Spleen (tissue), 13 donors: ENCODE measurements at places on chromosomes 13 and 19. TPM values are rescaled to one million over a fixed set of nuclear protein-coding genes. Genes with fewer than 3 reads are reported as not detected.

DNA sequence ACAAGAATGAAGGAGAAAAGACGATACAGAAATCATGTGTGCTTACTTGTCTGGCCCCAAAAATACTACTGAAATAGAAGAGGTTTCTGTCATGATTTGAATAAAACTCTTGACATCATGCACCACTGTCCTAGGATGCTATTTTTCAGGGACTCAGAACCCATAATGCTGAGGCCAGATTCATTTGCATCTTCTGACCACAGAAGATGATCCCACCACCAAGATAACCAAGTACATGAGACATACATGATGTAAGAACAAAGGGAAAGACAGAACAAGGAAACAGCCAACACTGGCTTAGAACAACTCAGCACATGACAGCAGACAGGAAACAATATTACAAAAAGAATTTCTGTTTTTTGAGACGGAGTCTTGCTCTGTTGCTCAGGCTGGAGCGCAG, 2.5 kb downstream of the ZNF552 start:
- peak overlapping the region; percentile 48 for H3K27ac ChIP-seq
- DNase-seq, result no peak
- H3K27me3 ChIP-seq, result no peaks in the 10 kb centered on the region
- H3K36me3 ChIP-seq, result peaks cover 11% of the 10 kb centered on the region
- no peak overlapping the region for H3K4me3 ChIP-seq
- peaks cover 11% of the 10 kb centered on the region for H3K4me1 ChIP-seq

GRCh38 chr13:26549713-26550112, 7.8 kb upstream of the WASF3 start:
- no peak overlapping the region for H3K4me3 ChIP-seq
- H3K36me3 ChIP-seq, result no peaks in the 10 kb centered on the region
- H3K27me3 ChIP-seq, result peaks cover 7% of the 10 kb centered on the region
- no peaks in the 10 kb centered on the region for H3K4me1 ChIP-seq
- no peak for DNase-seq

The ZNF667 gene
- polyA plus RNA-seq, result 2.6 TPM

The MEIS3 gene
- polyA plus RNA-seq, result 6.2 TPM

DNA sequence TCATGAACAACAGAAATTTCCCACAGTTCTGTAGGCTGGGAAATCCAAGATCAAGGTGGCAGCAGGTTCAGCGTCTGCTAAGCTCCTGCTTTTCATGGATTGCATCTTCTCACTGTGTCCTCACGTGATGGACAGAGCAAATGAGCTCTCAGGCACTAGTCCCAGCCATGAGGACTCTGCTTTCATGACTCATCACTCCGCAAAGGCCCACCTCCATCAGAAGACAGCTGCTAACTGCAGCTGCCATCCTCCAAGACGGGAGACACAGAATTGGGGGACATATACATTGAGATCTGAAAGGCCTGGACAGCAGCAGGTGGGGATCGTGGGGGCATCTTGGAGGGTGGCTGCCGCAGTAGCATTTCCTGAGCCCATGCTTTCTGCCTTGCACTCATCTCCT, 44.4 kb upstream of the SPATA13 start:
- H3K36me3 ChIP-seq, result no peaks in the 10 kb centered on the region
- H3K27me3 ChIP-seq, result no peaks in the 10 kb centered on the region
- H3K27ac ChIP-seq, result no peak overlapping the region

- H3K4me1 ChIP-seq, result no peaks in the 10 kb centered on the region
- H3K4me3 ChIP-seq, result peak overlapping the region; percentile 23
- peak overlapping the region; percentile 77 for H3K27ac ChIP-seq
- H3K36me3 ChIP-seq, result no peaks in the 10 kb centered on the region
- no peaks in the 10 kb centered on the region for H3K27me3 ChIP-seq
Observed at GRCh38 chr13:28754698-28755545, 36.2 kb upstream of the SLC46A3 start.

GRCh38 chr19:12948612-12949362, 3.1 kb downstream of the RAD23A start:
- H3K4me1 ChIP-seq, result peaks cover 73% of the 10 kb centered on the region
- no peaks in the 10 kb centered on the region for H3K27me3 ChIP-seq
- no peak overlapping the region for H3K4me3 ChIP-seq
- H3K36me3 ChIP-seq, result peaks cover 77% of the 10 kb centered on the region
- DNase-seq, result no peak

- no peaks in the 10 kb centered on the region for H3K4me1 ChIP-seq
- no peaks in the 10 kb centered on the region for H3K36me3 ChIP-seq
- H3K27ac ChIP-seq, result no peak overlapping the region
- no peak for DNase-seq
Observed at GRCh38 chr19:8109890-8110662, 39.3 kb downstream of the FBN3 start.

- H3K36me3 ChIP-seq, result no peaks in the 10 kb centered on the region
- no peak for DNase-seq
- no peaks in the 10 kb centered on the region for H3K4me1 ChIP-seq
- no peaks in the 10 kb centered on the region for H3K27me3 ChIP-seq
Observed at GRCh38 chr13:21733475-21734263, 62.8 kb downstream of the FGF9 start.

The ZNF737 gene
- polyA plus RNA-seq, result 5.2 TPM

The TYROBP gene
- polyA plus RNA-seq, result 446 TPM

GRCh38 chr19:33344573-33344925, 29.0 kb upstream of the CEBPG start:
- H3K27me3 ChIP-seq, result peaks cover 30% of the 10 kb centered on the region
- no peaks in the 10 kb centered on the region for H3K4me1 ChIP-seq
- H3K4me3 ChIP-seq, result no peak overlapping the region
- H3K27ac ChIP-seq, result no peak overlapping the region
- no peak for DNase-seq
- no peaks in the 10 kb centered on the region for H3K36me3 ChIP-seq

DNA sequence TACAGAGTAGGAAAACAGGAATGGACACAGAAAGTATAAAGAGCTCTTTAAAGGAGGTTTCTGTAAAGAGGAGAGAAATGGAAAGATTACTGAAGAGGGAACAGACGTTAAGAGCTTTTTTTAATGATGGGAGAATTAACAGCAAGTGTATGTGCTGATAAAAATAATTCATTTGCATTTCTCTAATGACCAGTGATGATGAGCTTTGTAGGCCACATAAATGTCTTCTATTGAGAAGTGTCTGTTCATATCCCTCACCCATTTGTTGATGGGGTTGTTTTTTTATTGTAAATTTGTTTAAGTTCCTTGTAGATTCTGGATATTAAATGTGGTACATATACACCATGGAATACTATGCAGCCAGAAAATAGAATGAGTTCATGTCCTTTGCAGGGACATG, 40.0 kb downstream of the MYO16 start:
- no peaks in the 10 kb centered on the region for H3K36me3 ChIP-seq
- H3K4me3 ChIP-seq, result no peak overlapping the region
- no peak for DNase-seq
- no peak overlapping the region for H3K27ac ChIP-seq
- H3K27me3 ChIP-seq, result no peaks in the 10 kb centered on the region
- H3K4me1 ChIP-seq, result no peaks in the 10 kb centered on the region

DNA sequence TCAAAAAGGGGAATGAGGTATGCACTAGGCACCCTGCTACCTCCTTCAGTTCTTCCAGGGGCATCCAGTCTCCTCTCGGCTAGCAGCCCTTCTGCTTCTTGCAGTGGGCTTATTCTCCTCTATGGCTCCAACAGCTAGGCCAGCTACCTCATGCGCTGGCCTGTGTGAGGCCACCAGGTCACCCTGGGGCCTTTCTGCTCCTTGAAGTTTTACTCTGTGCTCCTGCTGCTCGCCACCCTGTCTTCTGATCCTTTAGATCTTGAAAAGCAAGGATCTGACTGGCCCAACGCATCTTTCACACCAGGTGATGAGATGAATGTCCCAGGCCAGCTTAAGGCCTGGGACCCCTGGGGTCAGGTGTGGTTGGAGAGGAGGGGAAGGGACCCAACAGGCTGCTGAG, 66.2 kb downstream of the RUBCNL start:
- no peaks in the 10 kb centered on the region for H3K27me3 ChIP-seq
- H3K36me3 ChIP-seq, result no peaks in the 10 kb centered on the region
- H3K4me3 ChIP-seq, result no peak overlapping the region
- peak overlapping the region; percentile 37 for H3K27ac ChIP-seq
- H3K4me1 ChIP-seq, result peaks cover 8% of the 10 kb centered on the region
- DNase-seq, result no peak

DNA sequence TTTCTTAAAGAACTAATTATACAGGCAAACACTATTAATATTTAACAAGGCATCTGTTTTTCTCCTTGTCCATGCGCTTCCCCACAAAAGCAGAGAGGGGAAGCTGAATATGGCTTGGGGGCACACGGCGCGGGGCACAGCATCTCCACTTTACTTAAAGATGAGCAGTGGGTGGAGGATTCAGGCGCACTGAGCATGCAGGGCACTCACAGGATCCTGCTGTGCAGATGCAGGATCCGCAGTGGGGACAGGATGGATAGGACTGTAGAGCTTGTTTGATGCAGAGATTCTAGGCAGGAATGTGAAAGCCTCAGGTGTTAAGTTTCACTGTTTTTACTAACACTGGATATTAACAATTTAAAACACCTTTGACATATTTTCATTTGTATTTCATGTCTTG, 43.3 kb downstream of the ATP11A start:
- DNase-seq, result peak; percentile 31
- peaks cover 4% of the 10 kb centered on the region for H3K4me1 ChIP-seq
- no peaks in the 10 kb centered on the region for H3K36me3 ChIP-seq
- no peak overlapping the region for H3K27ac ChIP-seq

DNA sequence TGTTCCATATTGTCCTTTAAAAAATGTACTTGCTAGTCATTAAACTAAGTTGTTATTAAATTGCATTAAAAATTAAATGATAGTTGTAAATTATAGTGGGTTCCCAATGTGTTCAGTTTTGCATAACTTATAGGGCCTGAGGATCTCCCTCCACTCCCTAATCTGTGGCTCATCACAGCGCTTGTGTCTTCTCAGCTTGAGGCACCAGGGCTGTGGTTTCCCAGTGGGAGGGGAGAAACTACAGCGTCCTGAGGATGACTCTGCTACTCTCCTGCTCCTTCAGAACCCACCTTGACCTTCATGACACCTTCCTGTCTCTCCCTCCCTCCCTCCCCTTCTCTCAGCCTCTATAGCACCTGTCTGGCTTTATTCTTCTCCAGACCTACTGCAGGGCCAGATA, 1.4 kb downstream of the SGCG start:
- no peak for DNase-seq
- H3K36me3 ChIP-seq, result no peaks in the 10 kb centered on the region
- H3K27ac ChIP-seq, result no peak overlapping the region

GRCh38 chr13:71021825-71022422, 845.1 kb downstream of the DACH1 start:
- no peaks in the 10 kb centered on the region for H3K4me1 ChIP-seq
- H3K27me3 ChIP-seq, result no peaks in the 10 kb centered on the region
- no peak overlapping the region for H3K27ac ChIP-seq
- DNase-seq, result no peak

The SIN3B gene
- polyA plus RNA-seq, result 29.6 TPM

GRCh38 chr13:34303346-34303745, 485.4 kb downstream of the RFC3 start:
- H3K4me3 ChIP-seq, result no peak overlapping the region
- no peaks in the 10 kb centered on the region for H3K27me3 ChIP-seq
- no peaks in the 10 kb centered on the region for H3K4me1 ChIP-seq
- H3K36me3 ChIP-seq, result no peaks in the 10 kb centered on the region
- H3K27ac ChIP-seq, result no peak overlapping the region

The PGPEP1 gene
- 9.3 TPM for polyA plus RNA-seq

DNA sequence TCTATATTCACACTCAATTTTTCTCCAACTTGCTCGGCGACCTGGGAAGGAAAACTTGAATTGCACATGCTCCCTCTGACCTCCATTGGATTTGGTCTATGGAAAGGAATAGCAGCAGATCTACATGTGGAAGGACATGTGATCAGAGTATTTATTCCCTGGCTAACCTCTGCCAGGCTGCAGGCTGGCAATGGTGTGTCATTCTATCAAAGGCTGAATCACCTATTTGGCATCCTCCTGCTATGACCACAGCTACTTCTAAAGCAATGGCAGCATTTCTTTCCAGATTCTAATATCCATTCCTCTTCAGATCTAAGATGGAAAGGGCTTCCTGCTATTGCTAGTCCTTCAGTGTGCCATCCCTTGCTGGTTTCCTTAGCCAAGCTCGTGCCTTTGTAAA, 144.3 kb upstream of the FREM2 start:
- no peak overlapping the region for H3K4me3 ChIP-seq
- no peaks in the 10 kb centered on the region for H3K27me3 ChIP-seq
- no peak for DNase-seq
- no peak overlapping the region for H3K27ac ChIP-seq
- H3K4me1 ChIP-seq, result no peaks in the 10 kb centered on the region

DNA sequence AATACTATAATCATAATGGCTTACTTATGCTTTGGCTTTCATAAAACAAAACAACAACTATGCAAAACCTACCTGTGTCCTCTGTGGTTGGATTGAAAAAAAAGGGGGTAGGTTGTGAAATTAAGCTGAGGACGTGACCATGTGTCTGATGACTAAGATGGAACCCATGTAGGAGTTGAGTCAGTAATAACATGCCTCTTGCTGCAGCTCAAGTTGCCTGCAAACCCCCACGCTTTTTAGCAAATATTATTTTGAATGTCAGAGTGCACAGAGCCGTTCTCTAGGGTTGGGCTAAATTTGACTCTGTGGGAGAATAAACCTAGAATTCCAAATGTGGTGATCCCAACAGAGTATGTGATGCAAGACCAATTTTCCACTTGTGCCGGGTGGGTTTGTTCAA, 209.3 kb downstream of the KCNRG start:
- H3K36me3 ChIP-seq, result no peaks in the 10 kb centered on the region
- H3K27me3 ChIP-seq, result no peaks in the 10 kb centered on the region
- H3K4me3 ChIP-seq, result no peak overlapping the region
- no peak for DNase-seq

The ICAM4 gene
- 0.48 TPM for polyA plus RNA-seq

The SLAIN1 gene
- polyA plus RNA-seq, result 8.7 TPM

- H3K27me3 ChIP-seq, result no peaks in the 10 kb centered on the region
- H3K4me1 ChIP-seq, result peaks cover 62% of the 10 kb centered on the region
- H3K36me3 ChIP-seq, result no peaks in the 10 kb centered on the region
- peak overlapping the region; percentile 64 for H3K27ac ChIP-seq
- peak; percentile 88 for DNase-seq
Observed at GRCh38 chr19:16338470-16339360, 14.1 kb downstream of the KLF2 start.

The TEX29 gene
- polyA plus RNA-seq, result 1.1 TPM

GRCh38 chr19:6744381-6745301, 5.2 kb downstream of the TRIP10 start:
- no peak overlapping the region for H3K4me3 ChIP-seq
- H3K27ac ChIP-seq, result peak overlapping the region; percentile 22
- H3K27me3 ChIP-seq, result no peaks in the 10 kb centered on the region
- peaks cover 43% of the 10 kb centered on the region for H3K4me1 ChIP-seq

DNA sequence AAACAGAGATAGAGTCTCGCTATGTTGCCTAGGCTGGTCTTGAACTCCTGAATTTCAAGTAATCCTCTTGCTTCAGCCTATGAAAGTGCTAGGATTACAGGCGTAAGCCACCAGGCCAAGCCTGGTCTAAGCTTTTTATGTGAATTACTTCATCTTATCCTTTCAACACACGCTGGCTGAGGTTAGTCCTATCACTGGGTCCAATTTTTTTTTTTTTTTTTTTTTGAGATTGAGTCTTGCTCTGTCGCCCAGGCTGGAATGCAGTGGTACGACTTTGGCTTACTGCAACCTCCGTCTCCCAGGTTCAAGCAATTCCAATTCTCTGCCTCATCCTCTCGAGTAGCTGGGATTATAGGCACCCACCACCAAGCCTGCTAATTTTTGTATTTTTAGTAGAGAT, 10.4 kb downstream of the MYO1F start:
- no peak overlapping the region for H3K4me3 ChIP-seq
- no peaks in the 10 kb centered on the region for H3K27me3 ChIP-seq
- DNase-seq, result no peak
- H3K36me3 ChIP-seq, result no peaks in the 10 kb centered on the region
